Kidney (tissue), 22 donors: ENCODE measurements at places on chromosomes 7 and 10. TPM values are rescaled to one million over a fixed set of nuclear protein-coding genes. Genes with fewer than 3 reads are reported as not detected.

DNA sequence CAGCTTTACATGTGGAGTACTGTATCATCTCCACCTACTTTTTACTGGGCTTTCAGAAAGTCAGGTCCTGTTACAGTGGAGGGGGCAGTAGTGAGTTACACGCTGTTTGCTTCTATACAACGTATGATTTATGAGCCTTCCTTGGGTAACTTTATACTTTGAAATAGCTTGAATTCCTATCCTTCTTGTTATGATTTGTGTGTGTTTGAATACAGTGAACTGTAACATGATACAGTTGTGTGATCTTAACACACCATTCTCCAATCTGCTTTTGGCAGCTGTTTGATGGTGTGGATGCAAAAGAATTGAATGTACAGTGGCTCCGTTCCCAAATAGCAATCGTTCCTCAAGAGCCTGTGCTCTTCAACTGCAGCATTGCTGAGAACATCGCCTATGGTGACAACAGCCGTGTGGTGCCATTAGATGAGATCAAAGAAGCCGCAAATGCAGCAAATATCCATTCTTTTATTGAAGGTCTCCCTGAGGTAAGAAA lies 41.7 kb downstream of the SP8 start:
- no peak overlapping the region for H3K27ac ChIP-seq
- no peaks in the 10 kb centered on the region for H3K27me3 ChIP-seq
- no peak overlapping the region for H3K4me3 ChIP-seq
- H3K36me3 ChIP-seq, result no peaks in the 10 kb centered on the region
- no peak for DNase-seq
- no peaks in the 10 kb centered on the region for H3K4me1 ChIP-seq

DNA sequence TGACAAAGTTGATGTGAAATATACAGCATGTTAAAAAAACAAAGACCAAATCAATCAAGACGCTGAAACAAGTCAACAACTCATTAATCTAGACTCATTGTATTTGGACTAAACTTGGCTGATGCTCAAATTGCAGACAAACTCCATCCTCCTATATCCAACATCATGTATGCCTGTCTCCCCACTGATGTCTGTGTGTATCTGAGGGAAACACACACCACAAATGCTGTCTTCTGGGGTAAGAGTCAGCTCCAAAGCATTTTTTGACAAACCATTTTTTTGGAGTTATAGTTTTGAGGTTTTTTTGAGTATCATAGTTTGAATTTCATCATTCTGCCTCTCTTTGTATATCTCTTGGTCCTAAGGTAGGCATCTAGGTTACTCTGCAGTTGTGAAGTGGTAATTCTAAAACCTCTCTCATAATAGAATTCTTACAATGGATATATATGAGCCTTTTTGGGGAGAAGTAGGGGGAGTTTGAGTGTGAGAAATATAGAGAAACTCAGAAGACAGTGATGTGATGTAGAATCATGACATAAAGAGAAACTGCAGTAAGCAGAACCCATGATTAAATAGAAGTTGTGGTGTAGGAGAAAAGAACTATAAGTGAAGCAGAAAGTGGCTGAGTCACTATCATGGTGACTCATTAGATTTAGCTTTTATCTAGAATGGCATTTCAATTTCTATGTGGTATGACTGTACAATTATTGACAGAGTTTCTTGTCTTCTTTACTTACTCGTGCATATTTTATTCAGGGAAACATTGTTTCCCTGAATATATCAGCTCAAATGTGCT lies 1531.1 kb upstream of the LRRTM3 start:
- no peak overlapping the region for H3K4me3 ChIP-seq
- DNase-seq, result no peak
- no peak overlapping the region for H3K27ac ChIP-seq
- H3K36me3 ChIP-seq, result no peaks in the 10 kb centered on the region
- H3K27me3 ChIP-seq, result no peaks in the 10 kb centered on the region

DNA sequence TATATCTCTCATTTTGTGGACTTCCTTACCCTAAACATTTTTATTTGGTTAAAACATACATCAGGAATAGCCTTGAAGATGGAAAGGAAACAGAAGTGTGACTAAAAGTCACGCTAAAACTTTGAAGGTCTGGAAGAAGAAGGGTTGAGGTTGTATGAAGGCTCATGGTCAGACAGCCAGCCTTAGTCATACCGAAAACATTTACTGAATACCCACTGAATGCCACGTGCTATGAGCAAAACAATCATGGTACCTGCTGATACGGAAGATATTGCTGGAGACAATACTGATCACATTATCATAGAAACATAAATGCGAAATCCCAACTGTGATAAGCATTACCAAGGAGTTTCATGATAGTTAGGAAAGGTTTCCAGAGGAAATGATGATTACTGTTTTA lies 64.0 kb downstream of the PDZD8 start:
- no peaks in the 10 kb centered on the region for H3K4me1 ChIP-seq
- no peak for DNase-seq
- H3K27ac ChIP-seq, result no peak overlapping the region

BMPER gene
- 0.80 TPM for polyA plus RNA-seq

CNNM1 gene
- 0.49 TPM for polyA plus RNA-seq

ASIC3 gene
- polyA plus RNA-seq, result 3.1 TPM

OR2A5 gene
- not detected for polyA plus RNA-seq

ZFYVE27 gene
- polyA plus RNA-seq, result 23.3 TPM

GPR37 gene
- polyA plus RNA-seq, result 0.60 TPM
